ENCODE measurements at places on chromosomes 2 and 18. TPM values are rescaled to one million over a fixed set of nuclear protein-coding genes. Genes with fewer than 3 reads are reported as not detected.

Gene RBKS
- total RNA-seq: 1.8 TPM

Gene SERPINB5
- total RNA-seq: not detected

Gene NCKAP1
- 106 TPM for total RNA-seq

Gene C18orf54
- total RNA-seq: 1.3 TPM

Gene USP14
- 17.0 TPM for total RNA-seq

Gene PLEKHB2
- 51.6 TPM for total RNA-seq

Gene INO80B
- total RNA-seq: 7.5 TPM

Gene RAB10
- total RNA-seq: 94.6 TPM

Gene SOX11
- not detected for total RNA-seq

Gene ZBTB7C
- total RNA-seq: not detected

Gene TEKT4
- total RNA-seq: not detected

Gene PXDN
- total RNA-seq: 588 TPM

Gene AFG3L2
- 32.3 TPM for total RNA-seq

Gene ST6GAL2
- total RNA-seq: not detected

Gene DLX1
- not detected for total RNA-seq

Gene LYG2
- not detected for total RNA-seq
